LHCN-M2 (cell line): ENCODE measurements at places on chromosomes 2 and 18.
A peak's percentile ranks its signal among the peaks of the same experiment; 100 is the strongest.

DNA sequence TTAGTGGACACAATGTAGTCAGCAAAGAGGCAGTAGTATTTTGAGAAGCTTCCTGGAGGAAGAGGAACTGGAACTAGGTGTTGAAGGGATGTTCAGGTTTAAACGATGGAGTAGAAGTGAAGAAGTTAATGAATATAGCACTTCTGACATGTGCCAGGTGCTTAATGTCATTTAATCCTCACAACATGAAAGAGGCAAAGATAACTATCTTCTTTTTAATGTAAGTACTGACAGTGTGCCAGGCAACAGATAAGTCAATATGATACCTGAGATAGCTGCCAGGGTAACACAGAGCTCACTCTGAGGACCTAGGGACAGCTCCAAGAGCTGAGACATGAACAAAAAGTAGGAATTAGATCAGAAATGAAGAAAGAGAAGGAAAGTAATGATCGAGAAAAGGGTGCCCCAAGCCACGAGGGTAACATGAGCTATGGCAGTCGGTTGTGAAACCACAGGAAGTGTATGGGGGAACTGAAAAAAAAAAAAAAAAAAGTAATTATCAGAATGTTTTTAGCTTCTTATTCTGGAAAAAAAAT is 140.7 kb downstream of the RNF144A start:
- no peak for DNase-seq

DNA sequence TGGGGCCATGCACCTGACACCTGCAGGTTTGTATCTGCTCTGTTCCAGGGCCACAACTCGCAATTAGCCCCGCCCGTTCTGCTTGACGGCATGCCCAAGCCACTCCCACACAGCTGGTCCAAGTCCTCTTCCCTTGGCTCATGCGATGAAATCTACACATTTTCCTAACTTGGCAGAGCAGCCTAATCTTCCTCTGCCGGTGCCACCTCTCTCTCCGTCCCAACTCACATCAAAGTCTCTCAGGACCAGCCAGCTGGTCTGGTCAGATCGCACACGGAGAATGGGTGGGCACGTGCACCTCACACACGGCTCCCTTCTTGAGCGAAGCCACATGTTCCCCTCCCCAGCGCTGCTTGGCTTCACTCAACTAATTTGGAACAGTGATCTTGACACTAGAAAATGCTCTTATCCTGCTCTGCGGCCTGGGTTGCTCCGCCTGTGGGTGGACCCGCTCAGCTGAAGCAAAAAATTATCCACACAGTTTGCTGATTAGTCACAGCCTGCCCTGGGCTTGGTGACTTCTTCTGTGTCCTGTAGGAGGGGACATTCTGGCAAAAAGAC is 176.7 kb downstream of the NRP2 start:
- DNase-seq, result peak; percentile 41

GRCh38 chr2:4937550-4937949 is 754.6 kb upstream of the SOX11 start:
- no peak for DNase-seq

GRCh38 chr18:57051657-57052044 is 95.2 kb upstream of the BOD1L2 start:
- DNase-seq, result no peak

DNA sequence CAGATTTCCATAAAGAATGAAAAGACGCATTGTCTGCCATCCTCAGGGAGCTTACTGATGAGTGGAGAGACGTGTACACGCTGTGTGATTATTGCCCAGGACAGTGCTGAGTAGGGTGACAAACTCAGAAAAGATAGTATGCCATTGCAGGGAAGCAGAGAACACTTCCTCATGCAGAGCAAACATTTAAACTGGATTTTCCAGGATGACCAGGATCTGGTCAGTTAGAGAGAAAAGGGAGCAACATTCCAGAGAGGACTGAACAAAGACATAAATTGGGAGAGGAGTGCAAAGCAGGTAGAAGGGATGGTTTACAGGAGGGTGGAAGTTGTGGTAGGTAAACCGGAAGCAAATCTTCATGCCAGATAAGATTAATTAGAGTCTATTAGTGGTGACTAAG is 2.3 kb downstream of the SLC9A2 start:
- DNase-seq, result no peak

- peak; percentile 32 for DNase-seq
Observed at GRCh38 chr2:185807351-185807750, 68.7 kb downstream of the FSIP2 start.

DNA sequence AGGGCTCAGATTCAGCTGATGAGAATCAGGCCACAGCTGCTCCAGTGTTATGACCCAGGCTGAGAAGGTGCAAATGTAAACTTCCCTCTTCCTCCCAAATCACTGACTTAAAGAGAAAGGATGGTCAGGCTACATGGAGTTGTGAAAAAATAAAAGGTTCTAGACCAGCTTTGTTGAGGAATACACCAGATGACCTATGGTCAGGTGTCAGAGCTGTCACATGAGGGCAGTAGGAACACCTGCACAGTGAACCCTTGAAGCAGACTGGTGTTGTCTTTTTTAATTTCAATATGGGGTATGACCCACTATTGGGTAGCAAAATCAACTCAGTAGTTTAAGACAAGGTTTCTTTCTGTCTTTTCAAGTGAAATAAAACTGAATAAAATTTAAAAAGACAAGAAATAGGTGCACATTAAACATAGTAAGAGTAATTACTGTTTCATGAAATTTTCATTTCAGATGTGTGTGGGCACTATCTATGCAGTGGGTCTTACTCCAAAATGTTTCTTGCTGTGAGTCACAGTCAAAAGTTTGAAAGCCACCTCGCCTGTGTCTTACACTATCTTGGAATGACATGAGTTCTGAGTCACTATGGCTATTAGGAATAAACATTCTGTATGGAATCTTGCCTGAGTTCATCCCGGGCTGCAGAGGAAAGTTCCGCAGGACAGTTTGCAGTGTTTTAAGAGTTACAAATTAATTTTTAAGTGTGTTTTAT is 83.6 kb downstream of the ACVR1 start:
- peak; percentile 55 for DNase-seq

- no peak for DNase-seq
Observed at GRCh38 chr2:168706806-168707205, 95.6 kb upstream of the NOSTRIN start.

DNA sequence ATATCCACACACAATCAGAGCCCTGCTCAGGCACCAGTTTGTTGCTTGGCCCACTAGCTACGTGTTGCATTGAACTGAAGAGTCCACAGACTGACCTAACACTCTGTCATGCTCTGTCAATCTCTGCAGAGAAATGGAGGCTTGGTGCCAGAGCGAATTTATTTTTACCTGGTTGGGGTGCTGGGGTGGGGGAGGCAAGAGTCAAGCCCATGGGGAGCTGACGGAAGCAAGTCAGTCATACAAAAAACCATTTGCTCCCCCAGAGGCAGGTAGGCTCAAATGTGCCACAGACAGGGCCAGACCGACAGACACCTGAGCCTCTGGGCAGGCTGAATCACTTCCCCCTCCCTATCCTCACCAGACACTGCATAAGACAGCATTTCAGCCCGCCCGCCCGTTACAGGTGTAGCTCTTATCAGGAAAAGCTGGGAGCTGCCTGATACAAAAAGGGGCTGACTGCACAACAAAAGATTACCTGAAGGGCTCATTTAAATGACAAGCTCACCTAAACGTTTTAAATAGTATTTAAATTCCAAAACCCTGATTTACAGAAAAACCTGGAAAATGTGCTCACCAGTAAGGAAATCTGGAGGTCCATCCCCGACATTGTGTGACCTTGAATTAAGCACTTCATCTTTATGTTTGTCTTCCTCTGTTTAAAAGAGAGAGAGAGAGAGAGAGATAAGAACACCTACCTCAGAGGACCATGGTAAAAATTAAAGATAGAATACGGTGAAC is 2.1 kb upstream of the PCBP1 start:
- DNase-seq, result no peak

GRCh38 chr2:37417321-37417720 is 72.9 kb downstream of the QPCT start:
- peak; percentile 23 for DNase-seq

DNA sequence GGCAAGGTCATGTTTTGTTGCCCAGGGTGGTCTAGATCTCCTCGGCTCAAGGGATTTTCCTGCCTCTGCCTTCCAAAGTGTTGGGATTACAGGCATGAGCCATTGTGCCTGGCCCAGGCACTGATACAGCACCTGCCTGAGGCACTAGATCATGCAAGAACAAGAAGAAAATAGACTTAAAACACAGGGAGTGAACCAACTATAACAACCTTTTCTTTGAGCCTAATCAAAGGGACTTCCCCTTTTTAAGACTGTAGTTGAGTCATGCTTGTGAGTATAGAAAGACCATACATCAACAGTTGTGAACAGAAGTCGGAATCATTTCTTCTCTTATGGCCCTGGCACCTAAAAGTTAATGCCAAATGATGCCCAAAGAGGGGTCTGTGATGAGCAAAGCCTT is 47.9 kb upstream of the MAPRE2 start:
- DNase-seq, result no peak

DNA sequence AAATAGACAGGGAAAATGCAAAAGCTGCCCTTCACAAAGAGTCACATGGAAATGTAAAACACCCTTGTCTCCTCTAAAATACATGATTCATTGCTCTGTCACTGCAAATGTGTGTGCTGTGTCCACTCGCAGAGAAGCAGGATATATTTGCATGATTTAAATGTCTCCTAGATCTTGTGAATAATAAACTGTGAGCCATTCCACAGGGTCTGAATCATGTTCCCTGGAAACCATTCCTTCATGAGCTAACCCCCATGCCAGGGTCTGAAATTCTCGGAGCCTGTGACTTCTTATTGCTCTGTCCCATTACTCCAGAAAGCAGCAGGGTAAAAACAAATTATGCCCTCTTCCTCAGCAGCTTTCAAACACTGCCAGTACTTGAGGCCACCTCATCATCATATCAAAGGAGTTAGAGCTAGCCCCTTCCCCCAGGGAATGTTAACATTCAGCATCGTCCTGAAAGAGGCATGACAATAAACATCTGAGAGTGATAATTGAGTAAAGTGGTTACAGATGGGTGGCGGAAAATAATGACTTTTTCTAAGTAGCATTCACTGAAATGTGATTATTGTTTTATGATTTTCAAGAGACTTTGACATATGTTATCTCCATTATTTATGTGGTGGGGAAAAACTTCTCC is 11.7 kb upstream of the CNGA3 start:
- DNase-seq, result peak; percentile 97

- DNase-seq, result no peak
Observed at GRCh38 chr2:101625387-101625786, 72.1 kb upstream of the MAP4K4 start.
